ENCODE measurements at places on chromosomes 16 and 17. TPM values are rescaled to one million over a fixed set of nuclear protein-coding genes. Genes with fewer than 3 reads are reported as not detected.
A peak's percentile ranks its signal among the peaks of the same experiment; 100 is the strongest.

DNA sequence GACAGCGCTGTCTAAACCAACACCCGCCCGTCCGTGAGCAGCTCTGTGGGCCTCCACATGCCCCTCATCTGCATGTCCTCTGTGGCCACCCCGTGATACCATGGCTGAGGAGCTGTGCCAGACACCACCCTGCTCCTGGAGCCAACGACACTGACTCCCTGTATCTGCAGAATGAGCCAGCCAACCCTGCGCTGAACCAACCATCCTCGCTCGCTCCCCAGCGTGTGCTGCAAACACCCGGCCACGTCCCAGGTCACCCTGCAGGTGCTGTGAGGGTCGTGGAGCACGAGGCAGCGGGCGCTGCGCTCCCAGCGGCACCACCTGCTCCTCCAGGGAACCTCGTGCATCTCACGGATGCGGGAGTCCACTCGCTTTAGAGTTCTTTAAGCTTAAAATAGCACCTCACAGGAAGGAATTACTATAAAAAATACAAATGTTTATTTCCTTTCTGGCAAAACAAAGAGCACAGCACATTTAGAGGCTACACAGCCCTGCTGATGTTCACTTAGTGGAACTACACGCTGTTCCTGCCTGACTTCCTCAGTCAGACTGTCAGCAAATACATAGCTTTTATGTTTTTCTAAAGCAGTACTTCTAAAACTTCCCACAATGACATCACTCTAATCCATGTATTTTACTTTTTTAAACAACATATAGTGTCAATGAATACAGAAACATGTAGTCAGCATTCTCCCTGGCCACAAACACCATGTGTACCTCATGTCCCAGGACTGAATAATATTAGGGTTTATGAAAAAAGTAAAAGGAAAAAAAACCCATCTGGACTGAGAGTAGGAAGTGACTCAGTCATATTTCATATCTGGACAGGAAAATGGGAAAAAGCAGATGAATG lies 43.5 kb downstream of the MAP1LC3B start:
- no peak for DNase-seq

DNA sequence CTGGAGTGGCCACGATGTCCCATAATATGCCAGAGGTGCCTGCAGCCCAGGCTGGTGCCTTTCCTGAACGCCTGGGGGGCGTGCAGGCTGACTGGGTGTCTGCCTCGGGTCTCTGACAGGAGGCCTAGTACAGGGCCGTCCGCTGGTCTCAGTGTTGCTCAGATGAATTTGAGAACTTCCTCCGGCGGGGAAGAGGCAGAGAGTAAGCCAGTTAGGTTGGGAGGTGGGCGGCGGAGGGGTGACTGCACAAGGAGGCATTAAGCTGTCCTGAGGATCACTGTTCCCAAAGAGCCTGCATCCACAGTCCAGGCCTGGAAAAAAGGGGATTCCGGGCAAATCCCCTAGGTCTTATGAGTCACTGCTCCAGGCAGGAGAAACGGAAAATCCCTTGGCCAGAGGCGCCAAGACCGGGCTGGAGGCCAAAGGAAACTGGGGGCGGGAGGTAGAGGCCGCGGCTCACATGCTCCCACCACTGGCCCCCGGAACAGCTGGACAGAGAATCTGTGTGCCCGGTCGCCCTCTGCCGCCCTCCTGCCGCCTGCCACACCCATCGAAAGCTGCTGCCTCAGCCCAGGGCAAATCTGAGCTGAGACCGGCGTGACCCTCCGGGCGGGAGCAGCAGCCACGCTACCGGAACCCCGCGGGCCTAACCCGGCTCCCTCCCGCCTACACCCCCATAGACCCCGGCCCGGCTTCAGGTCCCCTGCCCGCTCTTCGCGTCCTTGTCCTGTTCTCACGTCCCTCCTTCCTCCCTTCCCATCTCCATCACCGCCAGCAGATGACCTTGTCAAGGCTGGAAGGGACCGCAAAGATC lies 1.2 kb downstream of the TRIM47 start:
- DNase-seq: no peak

- no peak for DNase-seq
Measured at GRCh38 chr16:81214745-81215166, 23.7 kb upstream of the BCO1 start.

CD300E gene
- not detected for total RNA-seq

ZNF646 gene
- 22.2 TPM for total RNA-seq

DNA sequence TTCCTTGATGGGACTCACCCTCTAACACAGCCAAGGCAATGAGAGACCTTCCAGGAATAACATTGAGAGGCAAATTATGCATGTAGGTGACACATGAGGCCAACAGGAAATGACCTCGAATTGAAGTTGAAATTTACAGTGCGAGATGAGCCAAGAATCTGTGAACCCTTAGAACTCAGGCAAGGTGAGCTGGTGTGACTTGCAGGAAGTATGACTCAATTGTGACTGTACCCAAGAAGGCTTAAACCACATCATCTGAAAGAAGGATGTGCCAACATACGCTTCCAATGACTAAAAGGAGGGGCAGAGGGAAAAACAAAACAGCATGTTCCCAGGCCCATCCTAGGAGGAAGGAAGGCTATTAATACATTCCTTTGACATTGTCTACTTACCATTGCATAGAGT lies 44.8 kb downstream of the PITPNC1 start:
- DNase-seq: no peak

GRCh38 chr16:71537643-71538042 lies 11.4 kb downstream of the CHST4 start:
- DNase-seq: no peak

- no peak for DNase-seq
Measured at GRCh38 chr17:40417258-40417608, 463 bp downstream of the TOP2A start.

- no peak for DNase-seq
Measured at GRCh38 chr17:49707246-49707607, 537 bp downstream of the SLC35B1 start.

DNA sequence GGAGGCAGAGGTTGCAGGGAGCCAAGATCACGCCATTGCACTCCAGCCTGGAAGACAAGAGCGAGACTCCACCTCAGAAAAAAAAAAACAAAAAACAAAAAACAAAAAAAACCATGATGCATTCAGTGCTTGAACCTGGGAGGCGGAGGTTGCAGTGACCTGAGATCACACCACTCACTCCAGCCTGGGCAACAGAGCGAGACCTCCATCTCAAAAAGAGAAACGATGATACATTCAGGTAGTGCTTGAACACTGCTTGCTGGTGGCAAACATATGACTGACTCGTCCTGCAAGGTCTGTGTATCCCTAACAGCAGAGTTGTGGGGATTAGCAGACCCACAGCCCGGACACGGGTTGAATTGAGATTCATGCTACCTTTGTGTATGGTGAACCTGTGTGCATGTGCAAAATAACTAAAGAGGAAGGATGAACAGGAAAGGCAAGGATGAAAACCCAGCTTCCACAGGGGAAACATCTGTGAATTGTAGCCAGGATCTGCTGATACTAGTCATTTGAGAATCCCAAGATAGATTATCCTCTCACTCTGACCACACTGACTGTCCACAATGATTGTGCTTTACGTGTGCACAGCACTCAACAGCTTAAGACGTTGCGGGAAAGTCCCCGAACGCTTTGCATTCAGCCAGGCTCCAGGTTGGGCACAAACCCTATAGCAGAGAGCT lies 52.4 kb upstream of the MRPS23 start:
- DNase-seq: no peak

DNA sequence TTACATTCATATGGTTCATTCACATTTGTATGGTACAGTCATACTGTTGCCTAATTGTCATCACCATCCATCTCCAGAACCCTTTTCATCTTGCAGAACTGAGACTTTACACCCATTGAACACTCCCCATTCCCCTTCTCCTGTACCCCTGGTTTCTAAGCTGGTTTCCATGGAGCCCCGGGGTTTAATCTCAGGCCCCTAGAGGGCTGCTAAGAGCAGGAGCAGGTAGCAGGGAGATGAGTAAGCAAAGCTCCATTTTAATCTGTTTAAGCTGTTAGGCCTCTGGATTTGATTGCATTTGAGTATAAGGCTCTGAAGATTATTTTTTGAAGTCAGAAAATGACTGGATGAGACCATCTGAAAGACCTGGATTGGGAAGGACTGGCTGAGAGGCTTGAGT lies 68.5 kb upstream of the RPL38 start:
- no peak for DNase-seq

DHRS7C gene
- total RNA-seq: not detected

DNA sequence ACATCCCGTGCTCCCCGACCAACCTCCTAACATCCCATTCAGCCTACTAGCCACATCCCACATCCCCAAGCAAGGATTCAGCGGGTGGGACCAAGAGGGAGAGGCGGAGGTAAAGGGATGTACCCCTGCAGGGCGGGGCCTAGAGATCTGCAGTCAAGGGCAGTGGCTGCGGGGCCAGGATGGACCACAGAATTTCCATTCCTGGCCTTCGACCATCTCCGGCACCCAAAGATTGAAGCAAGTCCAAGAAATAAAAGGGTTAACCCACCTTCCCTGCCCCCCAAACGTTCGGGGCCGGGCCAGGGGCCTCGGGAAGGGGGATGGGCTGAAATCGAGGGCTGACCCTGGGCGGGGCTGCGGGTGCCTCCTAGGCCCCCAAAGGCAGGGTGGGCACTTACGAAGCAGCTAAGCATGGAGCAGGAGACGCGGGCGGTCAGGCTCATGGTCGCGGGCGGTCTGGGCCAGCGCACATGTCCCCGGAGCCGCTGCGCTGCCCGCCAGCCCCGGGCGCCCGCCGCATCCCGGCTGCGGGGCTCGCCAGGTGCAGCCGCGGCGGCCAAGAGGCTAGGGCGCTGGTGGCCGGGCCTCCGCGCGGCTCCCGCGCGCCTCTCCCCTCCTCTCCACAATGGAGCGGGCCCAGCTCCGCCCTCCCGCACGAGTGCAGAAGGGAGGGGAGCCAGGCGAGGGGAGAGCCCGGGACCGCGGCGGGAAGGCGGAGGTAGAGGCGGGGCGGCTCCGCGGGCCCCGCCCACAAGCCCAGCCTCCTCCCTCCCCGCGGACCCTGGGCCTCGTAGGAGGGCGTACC lies at the start of gene MTMR4:
TSS of gene MTMR4 (minus strand) at position 674 of the 805 bp plus-strand sequence. CDS start at position 443, 231 bp downstream.
- peak; percentile 80 for DNase-seq
